ENCODE measurements at places on chromosomes 16 and 17. TPM values are rescaled to one million over a fixed set of nuclear protein-coding genes. Genes with fewer than 3 reads are reported as not detected.

The ATP2A3 gene
- 27.5 TPM for total RNA-seq

The SBK1 gene
- total RNA-seq: 0.17 TPM

The CCL5 gene
- total RNA-seq: 11.3 TPM

The HOXB5 gene
- total RNA-seq: 0.19 TPM

DNA sequence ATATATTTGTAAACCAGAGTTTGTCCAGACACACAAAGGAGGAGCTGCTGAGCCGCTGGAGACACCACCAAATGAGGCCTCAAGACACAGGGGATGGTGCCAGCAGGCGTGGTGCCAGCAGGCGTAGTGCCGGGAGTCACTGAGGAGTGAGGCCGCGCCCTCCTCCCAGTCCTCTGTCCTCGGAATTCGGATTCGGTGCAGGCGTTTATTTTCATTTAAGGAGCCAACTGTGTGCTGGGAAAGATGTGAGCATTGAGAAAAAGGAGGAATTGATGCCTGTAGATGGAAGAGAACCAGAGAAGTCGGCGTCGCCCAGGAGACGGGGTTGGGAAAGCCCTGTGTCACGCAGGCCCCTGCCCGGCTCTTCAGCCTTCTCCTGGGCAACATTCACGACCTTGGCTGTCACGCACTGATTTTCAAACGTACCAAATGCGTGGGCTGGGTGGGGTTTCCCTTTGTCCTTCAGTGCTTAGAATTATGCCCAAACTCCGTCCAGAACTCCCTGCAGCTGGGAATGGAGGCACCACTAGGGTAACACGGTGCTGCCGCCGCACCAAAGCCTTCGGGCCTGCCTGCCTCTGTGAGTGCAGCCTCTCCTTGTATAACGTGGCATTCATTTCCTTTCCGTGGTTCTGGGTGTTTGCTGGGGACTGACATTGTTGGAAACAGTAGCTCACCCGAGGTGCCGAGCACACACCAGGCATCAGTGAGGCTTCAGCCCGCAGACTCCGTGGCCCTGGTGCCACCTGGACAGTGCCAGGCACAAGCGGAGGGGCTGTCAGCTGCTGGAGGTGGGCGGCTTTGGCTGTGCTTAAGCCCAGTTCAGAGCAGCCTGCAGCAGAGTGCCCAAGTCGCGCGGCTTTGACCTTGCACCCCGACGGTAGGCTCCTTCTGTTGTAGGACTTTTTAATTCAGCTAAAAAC lies 49.0 kb upstream of the CHMP6 start:
- peaks cover 29% of the 10 kb centered on the region for H3K36me3 ChIP-seq
- H3K4me3 ChIP-seq: no peak overlapping the region

- H3K36me3 ChIP-seq: no peaks in the 10 kb centered on the region
- no peaks in the 10 kb centered on the region for H3K27me3 ChIP-seq
- H3K4me1 ChIP-seq: no peaks in the 10 kb centered on the region
- DNase-seq: no peak
- no peak overlapping the region for H3K27ac ChIP-seq
- no peak overlapping the region for H3K4me3 ChIP-seq
These were observed 19.3 kb downstream of the SPECC1 start for GRCh38 chr17:20028443-20028842.

DNA sequence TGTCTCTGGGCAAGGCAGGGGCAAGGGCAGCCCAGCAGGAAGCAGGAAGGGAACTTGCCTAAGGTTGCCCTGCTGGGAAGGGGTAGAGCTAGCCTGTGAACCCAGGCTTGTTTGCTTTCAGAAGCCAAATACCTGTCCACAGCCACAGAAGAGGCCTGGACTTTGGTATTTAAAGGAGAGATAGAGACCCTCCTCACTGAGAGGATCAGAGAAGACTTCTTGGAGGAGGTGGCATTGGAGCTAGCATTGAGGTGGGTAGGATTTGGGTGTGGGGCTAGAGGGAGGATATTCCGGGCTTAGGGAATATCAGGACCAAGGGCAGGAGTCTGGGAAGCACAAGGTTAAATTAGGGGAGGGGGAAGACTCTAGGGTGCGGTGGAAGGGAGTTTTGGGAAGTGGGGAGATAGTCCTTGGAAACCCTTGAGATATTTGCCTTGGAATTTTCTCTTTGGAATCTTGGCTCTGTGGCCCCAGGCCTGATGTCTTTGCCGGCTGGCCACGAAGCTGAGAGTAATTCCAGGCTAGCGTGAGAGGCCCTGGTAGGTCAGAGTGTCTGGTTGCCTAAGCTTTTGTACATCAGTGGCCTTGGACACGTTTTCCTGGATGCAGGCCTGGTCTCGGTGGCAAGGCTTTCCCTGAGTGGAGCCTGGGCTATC lies 13.1 kb upstream of the ETV4 start:
- DNase-seq: no peak
- H3K27ac ChIP-seq: no peak overlapping the region
- H3K27me3 ChIP-seq: no peaks in the 10 kb centered on the region
- no peak overlapping the region for H3K4me3 ChIP-seq

DNA sequence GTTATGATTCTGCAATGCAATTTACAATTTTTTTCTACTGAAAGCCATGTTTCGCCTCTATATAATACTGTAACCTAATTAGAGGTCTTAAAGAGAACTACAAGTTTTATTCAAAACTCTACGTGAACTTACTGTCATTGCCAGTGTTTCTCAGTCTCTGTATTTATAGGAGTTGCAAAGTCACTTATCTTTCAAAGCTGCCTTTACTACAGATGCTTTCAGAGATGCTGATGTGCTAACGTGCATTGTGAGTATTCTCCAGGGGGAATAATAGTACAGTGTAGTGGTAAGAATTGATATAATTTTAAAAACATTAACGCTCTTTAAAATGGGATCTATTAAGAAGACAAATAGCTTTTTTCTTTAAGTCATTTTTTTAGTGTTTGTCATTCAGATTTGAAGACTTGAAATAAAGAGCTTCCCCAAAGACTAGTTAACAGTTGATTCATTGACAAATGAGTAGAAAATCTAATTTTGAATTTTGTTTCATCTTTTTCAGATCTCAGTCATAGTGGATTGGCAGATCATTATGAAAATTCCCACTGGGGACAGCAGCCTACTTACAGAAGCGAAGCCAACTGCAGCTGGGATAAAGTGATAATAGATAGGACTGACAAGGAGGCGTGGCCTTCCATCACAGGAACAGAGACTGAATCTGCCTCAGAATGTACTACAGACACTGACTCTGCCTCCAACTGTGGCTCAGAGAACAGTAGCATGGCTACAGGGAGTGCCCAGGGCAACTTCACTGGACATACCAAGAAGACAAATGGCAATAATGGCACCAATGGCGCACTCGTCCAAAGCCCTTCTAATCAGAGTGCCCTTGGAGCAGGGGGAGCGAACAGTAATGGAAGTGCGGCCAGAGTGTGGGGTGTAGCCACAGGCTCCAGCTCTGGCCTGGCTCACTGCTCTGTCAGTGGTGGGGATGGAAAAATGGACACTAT lies 79.9 kb downstream of the TMC6 start:
- no peak overlapping the region for H3K27ac ChIP-seq
- no peaks in the 10 kb centered on the region for H3K27me3 ChIP-seq
- DNase-seq: peak; percentile 34
- no peak overlapping the region for H3K4me3 ChIP-seq

DNA sequence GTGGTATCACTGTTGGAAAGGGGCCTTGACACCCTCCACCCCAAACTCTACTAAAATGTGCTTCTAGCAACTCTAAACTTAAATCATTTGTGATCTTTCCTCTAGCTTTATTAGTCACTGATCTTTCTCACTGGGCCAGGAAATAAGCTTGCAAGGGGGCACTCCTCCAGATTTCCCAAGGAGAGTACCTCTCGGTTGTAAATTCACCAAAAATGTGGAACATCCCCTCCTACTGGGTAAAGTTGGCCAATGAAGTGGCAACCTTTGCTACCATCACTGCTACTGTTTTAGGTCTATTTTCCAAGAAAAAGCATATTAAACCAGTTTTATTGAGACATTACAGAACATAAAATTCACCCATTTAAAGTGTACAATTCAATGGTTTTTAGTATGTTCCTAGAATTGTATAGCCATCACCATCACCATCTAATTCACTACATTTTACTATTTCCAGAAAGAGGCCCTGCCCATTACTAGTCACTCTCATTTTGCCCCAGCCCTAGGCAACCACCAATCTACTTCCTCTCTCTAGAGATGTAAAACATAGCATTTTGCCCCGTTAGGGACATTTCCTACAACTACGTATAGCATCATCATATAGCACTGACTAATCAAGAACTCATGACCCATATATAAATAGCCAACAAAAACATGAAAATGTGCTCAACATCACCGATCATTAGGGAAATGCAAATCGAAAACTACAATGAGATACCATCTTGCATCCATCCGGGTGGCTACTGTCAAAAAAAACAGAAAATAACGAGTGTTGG lies 44.6 kb upstream of the ADCY9 start:
- no peaks in the 10 kb centered on the region for H3K4me1 ChIP-seq
- no peaks in the 10 kb centered on the region for H3K27me3 ChIP-seq
- no peaks in the 10 kb centered on the region for H3K36me3 ChIP-seq
- no peak overlapping the region for H3K27ac ChIP-seq
- no peak for DNase-seq
- no peak overlapping the region for H3K4me3 ChIP-seq

- DNase-seq: no peak
- H3K36me3 ChIP-seq: peaks cover 26% of the 10 kb centered on the region
- H3K27me3 ChIP-seq: no peaks in the 10 kb centered on the region
- H3K4me1 ChIP-seq: peaks cover 12% of the 10 kb centered on the region
These were observed 572 bp downstream of the PSMB6 start for GRCh38 chr17:4796552-4796920.

- no peaks in the 10 kb centered on the region for H3K36me3 ChIP-seq
- no peak overlapping the region for H3K27ac ChIP-seq
- DNase-seq: no peak
These were observed 15.0 kb downstream of the PPY start for GRCh38 chr17:43927060-43927864.

Measured in esophagus muscularis mucosa (tissue), 4 donors.